ENCODE measurements at places on chromosomes 2 and 18.

DNA sequence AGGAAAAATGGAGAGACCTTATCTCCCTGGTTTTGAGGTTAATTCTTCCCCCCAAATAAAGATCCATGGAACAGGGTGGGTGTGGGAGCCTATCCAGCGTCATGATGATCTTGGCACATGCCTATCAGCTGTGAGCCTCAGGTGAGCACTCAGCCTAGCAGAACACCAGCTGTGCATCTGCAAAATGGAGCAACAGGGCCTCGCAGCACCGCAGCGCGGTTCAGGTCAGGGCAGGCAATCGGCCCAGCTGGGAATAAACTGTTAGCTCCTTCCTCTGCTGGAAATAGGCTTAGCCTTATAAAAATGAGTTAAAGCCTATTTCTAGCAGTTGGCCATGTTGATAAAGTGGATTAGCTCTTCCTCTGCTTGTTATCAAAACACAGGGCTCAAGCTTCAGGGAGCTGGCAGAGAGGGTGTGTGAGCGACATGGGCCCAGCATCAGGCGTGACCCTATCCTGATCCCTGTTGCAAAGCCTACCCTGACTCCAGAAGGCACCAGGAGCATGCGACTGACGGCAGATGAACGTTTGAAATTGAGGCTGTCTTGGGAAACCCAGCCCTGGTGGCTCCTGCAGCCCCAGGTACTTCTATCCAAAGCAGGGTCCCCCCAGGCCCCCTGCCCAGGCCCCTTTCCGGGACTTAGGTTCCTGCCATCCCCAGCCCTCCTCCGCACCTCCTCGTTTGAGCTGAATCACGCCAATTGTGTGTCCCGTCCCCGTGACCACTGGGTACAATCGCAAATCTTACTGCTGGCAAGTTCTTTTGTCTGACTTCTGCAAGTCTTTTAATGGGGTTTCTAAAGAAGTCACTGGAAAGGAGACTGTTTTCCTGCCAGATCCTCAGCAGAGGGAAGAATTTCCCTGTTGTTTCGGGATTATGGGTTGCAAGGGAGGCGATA is 35.4 kb downstream of the ARHGEF4 start:
- no peak for DNase-seq

GRCh38 chr18:57312346-57313144 is 39.8 kb upstream of the ST8SIA3 start:
- no peak for DNase-seq

DNA sequence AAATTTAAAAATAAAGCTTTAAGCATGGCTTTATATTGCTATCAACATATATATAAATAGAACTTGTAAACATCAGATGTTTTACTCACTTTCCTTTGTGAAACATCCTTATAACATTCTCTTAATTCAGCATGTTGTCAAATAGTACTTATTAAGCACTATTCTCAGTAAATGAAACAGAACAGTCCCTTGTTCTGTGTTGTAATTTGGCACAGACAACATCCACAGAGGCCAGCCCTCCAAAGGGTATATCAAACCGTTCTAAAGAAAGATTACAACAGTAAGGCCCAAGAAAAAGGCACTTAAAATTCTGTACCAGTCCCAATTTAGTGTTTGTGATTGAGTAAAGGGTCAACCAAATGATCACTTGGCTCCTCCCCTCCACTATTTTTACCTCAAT is 46.0 kb downstream of the GAREM1 start:
- DNase-seq: no peak

DNA sequence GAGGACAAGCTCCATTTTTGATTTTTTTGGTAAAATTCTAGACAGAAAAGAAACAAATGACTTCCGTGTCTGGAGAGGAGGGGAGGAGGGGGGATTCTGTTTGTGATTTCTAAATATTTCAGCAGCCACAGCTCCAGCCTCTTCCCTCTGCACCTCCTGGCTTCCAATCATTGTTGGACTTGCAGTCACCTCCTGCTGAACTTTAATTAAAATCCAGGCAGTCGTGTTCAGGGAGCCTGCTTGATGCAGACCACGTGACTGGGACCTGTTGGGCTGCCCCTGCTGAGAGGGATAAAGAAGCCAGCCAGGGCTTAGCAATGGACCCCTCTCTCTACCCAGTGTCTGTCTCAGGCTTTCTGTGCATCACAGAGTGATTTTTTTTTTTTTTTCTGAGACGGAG is 115.1 kb downstream of the SH3BP4 start:
- DNase-seq: no peak

DNA sequence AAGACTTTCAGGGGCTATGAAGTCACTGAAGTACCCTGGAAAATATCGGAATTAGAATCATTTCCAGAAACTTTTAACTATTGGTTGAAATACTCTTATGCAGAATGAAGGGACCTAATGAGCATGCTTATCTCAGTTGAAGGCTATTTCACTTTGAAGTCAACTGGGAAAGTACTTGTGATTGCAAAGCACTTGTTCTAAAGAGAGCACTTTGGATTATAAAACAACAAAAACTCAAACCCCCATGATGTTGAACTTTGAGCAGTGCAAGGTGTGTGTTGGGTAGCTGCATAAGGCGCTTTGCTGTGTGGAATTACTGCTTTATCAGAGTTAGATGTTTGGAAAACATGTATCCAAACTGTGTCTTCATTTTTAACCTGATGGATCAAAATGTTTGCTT is 12.0 kb upstream of the MGAT5 start:
- no peak for DNase-seq
